ENCODE measurements at places on chromosomes 12 and 14. TPM values are rescaled to one million over a fixed set of nuclear protein-coding genes. Genes with fewer than 3 reads are reported as not detected.

Gene TEP1
- total RNA-seq: 72.2 TPM

GRCh38 chr12:12837025-12837812 is 24.1 kb downstream of the DDX47 start:
- DNase-seq: peak; percentile 72

GRCh38 chr14:39145266-39145966 is 24.7 kb downstream of the TRAPPC6B start:
- DNase-seq: no peak

GRCh38 chr14:98858561-98858960 is 413.4 kb downstream of the BCL11B start:
- DNase-seq: no peak

Measured in transverse colon (tissue), 4 donors.